NCI-H1436 (cell line): ENCODE measurements at places on chromosomes 13 and 19.

DNA sequence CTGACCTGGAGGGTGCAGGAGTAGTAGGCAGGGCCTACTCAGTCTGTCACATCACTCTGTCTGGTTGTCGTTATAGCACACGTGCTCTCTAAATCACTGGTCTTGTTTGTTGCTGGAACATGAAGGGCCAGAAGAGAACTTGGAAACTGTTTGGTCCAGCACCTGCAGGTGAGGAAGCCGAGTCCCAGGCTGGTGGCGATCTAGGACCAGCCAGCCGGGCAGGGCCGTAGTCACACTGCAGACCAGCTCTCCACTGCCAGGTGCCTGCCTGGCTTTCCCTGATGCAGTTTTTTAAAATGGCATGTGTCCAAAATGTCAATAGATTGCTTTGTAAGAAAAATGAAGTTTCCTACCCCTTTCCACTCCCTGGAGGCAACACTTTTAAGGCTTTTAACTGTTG is 53.7 kb downstream of the GGACT start:
- DNase-seq, result no peak

- DNase-seq, result peak; percentile 98
These were observed at the start of gene COLGALT1 for GRCh38 chr19:17555480-17555928. Gene COLGALT1 (plus strand): TSS chr19:17555649. CDS start chr19:17555714, 65 bp downstream.

DNA sequence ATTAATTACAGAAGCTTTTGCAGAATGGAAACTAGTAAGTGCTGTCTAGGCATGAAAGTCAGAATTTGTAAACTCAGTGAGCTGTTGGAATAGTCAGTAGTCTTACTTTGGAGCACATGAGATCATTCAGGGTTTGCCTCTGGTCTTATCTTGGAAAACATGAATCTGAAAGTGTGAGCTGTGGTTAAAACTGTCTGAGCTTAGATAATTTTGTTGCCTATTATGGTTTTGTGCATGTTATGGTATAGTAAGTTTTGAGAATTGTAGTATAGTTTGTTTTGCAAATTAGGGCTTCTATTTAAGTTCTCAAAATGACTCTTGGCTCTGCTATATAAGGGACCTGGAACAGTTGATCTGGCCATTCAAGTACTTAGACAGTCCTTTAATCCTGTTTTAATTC is 53.7 kb upstream of the TRPC4 start:
- DNase-seq, result no peak

- DNase-seq, result no peak
These were observed 675.3 kb upstream of the SGCG start for GRCh38 chr13:22505489-22505888.

- no peak for DNase-seq
These were observed 128.8 kb downstream of the ATP11A start for GRCh38 chr13:112818698-112819045.

GRCh38 chr19:48386981-48387380 is 4.4 kb downstream of the KDELR1 start:
- DNase-seq, result no peak

GRCh38 chr13:112892426-112893206 is 76.4 kb upstream of the MCF2L start:
- DNase-seq, result no peak

GRCh38 chr13:97460853-97461252 is 26.9 kb downstream of the RAP2A start:
- DNase-seq, result no peak

DNA sequence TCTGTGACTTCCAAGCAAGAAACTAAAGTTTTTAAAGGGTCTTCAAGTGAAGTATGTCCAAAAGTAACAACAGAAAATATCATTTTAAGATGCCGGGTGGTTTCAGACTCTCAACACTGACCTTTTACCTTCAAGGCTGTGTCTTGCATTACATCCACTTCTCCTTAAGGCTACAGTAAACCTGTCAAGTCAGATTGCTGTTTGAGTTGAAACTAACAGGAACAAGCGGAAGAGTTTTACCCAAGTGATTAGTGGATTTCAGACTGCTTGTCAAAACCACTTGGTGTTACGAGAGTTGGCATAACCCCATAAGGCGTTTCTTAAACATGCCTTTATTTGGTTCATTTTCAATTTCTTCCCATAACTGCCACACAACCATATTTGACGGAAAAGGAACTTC is 283.1 kb downstream of the DCT start:
- no peak for DNase-seq

DNA sequence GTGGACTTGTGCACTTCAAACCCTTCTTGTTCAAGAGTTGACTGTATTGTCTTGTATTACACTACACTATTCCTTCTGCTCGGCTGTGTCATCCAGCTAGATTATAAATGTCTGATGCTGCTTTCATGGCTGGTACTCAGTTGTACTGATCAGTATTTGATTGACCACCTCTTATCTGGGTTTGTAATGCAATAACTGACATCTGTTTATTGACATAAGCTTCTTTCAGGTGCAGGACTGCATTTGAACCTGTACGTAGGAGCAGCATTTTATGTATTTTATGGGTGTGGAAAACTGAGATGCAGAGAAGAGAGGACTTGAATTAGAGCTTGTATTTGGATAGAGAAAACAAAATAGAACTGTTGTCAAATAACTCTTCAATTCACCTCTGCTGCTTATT is 309.2 kb downstream of the FGF9 start:
- DNase-seq, result no peak

DNA sequence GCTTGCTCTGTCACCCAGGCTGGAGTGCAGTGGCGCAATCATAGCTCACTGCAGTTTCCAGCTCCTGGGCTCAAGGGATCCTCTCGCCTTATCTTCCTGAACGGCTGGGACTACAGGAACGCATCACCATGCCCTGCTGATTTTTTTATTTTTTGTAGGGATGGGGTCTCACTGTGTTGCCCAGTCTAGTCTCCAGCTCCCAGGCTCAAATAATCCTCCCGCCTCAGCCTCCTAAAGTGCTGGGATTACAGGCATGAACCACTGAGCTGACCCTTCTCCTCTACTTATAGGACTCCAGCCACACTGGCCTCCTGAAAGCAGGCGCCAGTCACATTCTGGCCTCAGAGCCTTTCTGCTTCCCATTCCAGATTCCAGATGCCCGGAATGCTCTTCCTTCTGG is 10.5 kb downstream of the DACT3 start:
- no peak for DNase-seq

DNA sequence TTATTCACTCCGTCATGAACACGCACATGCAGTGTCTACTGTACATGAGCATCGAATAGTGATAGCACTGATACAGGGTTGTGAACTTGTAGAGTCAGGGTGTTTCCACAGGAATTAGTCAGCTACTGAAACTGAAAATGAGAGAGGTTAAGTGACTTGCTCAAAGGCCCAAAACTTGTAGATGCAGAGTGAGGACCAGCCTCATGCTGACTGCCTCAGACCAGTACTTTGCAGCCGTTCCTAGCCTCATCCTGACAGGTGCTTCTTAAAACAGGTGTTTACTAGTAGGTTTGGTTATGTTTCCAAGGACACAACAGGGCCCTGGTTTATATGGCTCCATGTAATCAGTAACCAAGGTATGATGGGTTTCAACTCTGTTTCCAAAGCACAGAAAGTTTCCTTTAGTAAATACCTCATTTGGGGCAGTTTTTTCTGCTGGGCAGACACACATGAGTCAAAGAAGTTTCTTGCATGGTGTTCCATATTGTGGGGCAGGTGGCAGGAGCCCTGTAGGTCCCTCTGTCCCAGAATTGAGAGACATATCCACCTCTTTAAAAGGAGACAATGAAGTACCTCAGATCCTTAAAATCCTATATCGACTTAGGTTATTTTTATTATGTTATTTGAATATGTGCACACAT is 16.0 kb downstream of the FGF9 start:
- no peak for DNase-seq

DNA sequence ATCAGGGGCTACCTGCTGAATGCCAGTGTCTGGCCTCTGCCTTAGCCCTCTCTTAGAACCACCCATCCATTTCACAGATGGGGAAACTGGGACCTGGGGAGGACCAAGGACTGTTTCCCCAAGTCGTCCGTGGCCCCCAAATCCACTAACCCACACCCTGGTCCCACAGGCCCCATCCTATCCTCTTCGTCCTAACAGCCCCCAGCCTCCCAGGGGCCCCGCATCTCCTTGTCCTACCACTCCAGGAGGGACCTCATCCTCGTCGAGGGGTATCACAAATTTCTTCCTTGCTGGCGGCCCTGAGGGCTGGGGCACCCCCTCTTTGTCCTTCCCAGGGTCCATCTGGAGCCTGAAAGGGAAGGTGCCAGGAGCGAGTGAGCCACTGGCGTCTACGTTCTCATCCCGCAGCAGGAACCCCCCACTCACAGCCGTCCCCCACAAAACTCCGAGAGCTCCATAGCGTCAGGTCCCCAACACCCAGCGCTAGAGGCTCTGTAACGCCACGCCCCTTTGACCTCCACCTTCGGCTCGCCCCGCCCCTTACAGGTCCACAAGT is 606 bp downstream of the ERCC1 start:
- no peak for DNase-seq

DNA sequence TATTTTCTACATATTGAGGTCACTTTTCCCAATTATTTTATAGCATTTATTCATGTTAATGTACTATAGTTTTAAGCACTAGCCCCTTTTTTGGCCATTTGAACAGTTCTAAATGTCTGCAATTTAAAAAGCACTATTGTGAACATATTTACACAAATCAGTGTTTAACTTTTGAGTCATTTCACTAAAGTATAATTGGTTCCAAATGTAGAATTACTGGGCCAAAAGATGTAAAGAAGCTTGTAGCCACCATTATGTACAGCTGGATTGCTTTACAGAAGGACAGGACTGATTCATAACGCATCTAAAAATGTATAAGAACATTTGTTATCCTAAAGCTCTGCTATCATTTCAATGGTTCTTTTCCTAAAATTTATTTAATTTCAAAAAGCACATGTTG is 16.6 kb upstream of the ATP12A start:
- no peak for DNase-seq

DNA sequence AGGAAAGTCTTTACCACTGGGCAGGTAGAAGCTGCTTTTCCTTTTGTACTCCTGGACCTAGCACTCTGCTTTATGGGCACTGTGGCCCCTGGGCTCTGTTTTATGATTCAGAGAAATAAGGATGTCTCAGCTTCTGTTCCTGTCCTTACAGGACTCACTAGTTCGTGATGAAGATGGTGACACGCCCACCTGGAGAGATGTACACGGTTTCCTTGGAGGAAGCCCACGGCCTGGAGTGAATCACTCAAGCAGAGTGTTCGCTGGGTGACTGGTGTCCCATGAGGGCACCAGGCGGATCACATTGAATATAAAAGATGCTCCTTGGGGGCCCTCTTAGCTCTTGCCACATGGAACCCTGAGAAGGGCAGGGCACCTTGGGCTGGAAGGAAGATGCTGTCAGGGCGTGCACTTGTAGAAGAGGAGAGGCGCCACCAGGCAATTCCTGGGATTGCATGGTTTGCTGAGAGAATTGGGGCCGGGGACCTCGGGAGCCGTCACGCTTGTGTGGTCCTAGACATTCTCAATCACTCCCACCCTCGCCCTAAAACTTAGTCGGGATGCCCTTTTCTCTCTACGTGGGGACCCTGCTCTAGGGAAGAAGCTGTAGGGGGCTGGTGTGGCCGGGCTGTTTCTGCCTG is 202.6 kb downstream of the TSHZ3 start:
- DNase-seq, result no peak

GRCh38 chr19:869245-870177 is 10.0 kb downstream of the CFD start:
- DNase-seq, result no peak

DNA sequence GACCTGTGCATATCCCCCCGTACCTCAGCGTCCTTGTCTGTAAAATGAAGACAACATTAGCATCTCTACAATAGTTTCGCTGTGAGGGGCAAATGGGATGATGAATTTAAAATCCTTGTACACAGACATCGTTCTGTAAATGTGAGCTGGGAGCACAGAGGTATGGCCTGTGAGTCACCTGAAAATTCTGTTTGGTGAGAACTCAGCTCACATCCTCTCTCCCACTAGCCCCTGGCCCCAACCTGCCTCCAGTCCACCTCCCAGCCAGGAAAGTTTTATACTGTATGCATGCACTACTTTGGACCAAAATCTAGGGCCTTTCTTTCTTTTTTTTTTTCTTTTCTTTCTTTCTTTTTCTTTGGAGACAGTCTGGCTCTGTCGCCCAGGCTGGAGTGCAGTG is 8.7 kb upstream of the IZUMO2 start:
- DNase-seq, result no peak

GRCh38 chr19:16497042-16497441 is 848 bp downstream of the C19orf44 start:
- no peak for DNase-seq

DNA sequence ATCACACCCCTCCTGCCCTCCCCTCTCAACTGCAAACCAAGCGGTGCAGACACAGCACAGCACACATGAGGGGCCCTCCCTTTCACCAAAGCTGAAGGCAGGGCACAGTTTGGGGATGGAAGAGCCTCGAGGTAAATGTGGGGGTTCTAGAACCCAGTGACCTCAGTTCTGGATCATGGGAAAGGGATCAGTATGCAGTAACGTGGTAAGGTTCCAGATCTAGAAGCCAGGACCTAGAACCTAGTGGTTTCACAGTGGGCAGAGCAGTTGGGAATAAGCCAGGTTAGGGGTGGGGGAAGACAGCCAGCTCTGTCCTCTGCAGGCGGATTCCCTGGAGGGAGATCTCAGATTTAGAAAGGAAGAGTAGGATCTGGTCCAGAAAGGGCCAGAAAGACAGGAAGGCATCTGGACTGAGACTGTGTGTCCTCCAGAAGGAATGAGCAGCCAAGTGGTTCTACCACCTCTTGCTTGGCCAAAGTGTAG is 3.1 kb downstream of the FTL start:
- no peak for DNase-seq

DNA sequence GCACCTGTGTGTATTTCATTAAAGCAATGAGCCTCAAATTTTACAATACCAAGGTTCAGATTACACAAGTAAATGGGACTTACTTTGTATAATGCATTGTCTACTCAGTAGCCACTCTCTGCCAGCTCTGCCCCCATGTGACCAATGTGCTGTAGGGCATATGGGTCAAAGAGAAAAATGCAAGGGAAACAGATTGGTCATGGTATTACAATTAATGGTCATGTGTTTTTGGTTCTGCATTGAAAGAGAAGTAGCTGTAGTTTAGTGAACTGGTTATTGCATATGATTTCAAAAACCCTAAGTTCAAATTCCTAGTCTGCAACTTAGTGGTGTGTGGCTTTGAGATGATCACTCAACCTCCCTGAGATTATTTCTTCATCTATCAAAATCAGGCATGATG is 545.4 kb downstream of the SUCLA2 start:
- no peak for DNase-seq

GRCh38 chr13:27290715-27291114 is 20.1 kb downstream of the RASL11A start:
- DNase-seq, result no peak

- DNase-seq, result peak; percentile 4
These were observed 536 bp downstream of the FAM32A start for GRCh38 chr19:16185768-16186123.

GRCh38 chr19:10625003-10625761 is at the start of gene SLC44A2:
Gene SLC44A2 (plus strand): TSS chr19:10625553. CDS start chr19:10625634, 81 bp downstream.
- no peak for DNase-seq
